SW 1271 (cell line): ENCODE measurements at places on chromosomes 1 and 21.

- no peak for DNase-seq
These were observed 27.5 kb upstream of the ROR1 start for GRCh38 chr1:63746129-63746864.

GRCh38 chr1:223288826-223289225 is 75.2 kb downstream of the SUSD4 start:
- DNase-seq = no peak

- DNase-seq = no peak
These were observed 43.0 kb downstream of the GALNT2 start for GRCh38 chr1:230109895-230110667.

DNA sequence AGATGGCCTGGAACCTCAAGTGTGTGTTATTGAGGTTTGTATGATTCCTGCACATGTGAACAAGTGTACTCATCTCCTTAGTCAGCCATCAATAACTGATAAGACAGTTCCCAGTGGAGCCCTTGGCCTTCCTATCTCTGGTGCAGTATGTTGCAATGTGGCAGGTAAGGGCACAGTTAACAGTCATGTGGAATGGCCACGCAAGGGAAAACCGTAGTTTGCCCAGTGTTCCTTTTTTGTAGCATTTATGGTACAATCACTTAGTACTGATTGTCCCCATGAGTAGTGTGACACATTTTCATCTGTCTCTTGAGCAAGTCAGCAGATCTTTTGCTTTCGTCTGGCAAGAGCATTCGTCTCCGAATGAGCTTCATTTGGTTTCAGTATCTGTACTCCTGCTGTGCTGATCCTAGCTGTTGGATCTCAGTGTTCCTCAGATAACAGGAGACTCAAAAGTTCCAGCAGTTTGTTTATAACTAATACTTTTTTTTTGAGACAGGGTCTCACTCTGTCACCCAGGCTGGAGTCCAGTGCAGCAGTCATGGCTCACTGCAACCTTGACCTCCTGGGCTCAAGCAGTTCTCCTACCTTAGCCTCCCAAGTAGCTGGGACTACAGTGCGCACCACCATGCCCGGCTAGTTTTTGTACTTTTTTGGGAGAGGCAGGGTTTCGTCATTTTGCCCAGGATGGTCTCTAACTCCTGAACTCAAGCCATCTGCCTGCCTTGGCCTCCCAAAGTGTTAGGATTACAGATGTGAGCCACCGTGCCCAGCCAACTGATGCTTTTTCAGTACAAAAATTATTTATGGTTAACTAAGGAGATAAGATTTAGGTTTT is 8.2 kb downstream of the CTPS1 start:
- no peak for DNase-seq

DNA sequence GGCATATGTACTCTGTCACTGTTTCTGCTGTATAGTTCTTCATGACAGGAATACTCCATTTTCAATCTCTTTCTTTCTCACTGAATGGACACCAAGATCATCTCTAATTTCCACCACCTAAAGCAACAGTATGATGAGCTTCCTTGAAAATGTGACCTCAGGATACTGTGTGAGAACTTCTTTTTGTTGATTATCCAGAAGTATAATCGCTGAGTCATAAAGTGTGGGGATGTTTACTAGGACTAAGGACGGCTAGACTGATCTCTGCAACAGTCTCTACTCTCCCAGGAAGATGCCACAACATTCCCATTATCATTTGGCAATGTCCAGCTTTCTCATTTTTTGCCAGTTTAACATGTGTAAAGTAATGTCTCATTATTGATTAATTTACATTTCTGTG is 70.3 kb downstream of the TNFSF18 start:
- peak; percentile 30 for DNase-seq

DNA sequence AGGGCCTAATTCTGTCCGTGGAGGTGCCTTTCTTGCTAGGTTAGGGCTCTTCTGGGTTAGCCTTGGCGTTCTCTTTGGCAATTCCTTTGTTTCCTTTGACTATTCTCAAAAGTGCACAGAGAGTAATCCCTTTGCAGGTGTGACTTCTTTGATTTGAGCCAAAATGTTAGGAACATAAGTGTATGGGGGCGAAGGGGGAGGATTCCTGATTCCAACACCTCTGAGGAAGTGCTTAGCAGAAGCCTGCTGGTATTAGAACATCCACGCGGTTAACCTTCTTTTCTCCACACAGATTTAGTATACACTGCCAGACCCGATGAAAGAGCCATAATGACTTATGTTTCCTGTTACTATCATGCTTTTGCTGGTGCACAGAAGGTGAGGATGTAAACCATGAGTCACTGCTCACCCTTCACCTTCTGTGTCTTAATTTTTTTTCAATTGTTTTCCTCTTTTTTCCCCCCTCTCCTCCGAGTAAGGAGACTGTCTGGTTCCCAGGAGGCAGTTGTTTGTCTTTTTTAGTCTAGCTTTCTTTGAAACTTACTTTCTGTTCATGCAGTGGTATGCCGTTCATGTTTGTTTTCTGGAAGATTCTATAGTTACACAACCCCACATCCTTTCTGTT is 48.0 kb downstream of the ACTN2 start:
- DNase-seq = no peak

DNA sequence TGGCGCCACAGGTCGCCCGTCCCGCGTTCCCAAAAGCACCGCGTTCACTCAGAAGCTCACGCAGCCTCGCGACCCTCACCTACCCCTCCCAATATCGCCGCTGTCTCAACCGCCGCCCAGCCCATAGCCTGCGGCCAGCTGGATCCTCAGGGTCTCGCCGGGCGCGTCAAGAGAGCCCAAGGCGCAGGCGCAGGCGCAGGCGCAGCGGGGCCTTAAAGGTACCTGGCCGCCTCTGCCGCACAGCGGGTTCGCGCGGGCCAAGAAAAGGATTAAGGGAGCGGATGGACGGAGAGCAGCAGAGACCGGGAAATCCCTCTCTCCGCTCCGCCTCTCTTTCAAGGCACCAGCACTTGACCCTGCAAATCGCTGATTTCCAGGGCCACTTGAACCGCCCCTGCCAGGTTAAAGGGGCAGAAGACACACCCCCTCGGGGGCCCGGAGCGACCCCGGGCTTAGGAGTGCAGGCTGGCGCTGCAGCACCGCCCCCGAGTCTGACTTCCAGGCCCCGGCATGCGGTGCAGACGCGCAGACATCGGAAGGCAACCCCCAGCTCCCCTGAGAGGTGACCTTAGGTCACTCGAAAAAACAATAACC is at the start of gene NBPF20:
Gene NBPF20 (minus strand): TSS at position 168 of the 594 bp plus-strand sequence. CDS start 20,331 bp downstream, outside the sequence.
- peak; percentile 70 for DNase-seq

DNA sequence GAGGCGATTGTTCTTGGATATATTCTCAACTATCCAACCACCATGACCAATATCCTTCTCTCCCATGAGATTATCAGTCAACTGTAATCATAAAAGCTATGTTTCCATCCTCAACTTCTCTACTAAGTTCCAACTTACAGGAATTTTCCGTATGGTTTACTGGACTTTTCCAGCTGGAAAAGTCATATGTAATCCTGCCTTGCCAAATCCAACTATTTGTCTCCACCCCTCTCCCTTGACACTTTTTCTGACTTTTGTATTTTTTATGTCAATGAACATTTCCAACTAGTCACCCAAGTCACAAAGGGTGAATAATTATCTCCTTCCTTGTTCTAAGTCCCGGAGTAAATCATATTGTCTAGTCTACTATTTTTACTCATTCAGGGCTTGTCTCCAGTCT is 293.1 kb downstream of the USP25 start:
- no peak for DNase-seq

- no peak for DNase-seq
These were observed 51.7 kb downstream of the CSMD2 start for GRCh38 chr1:34113362-34113761.

- DNase-seq = no peak
These were observed 128.1 kb upstream of the ZNF648 start for GRCh38 chr1:182189535-182190066.

GRCh38 chr1:183590244-183591191 is at the start of gene NCF2:
NCF2 (minus strand) TSS chr1:183590459; CDS start chr1:183590329, 130 bp downstream.
- no peak for DNase-seq

DNA sequence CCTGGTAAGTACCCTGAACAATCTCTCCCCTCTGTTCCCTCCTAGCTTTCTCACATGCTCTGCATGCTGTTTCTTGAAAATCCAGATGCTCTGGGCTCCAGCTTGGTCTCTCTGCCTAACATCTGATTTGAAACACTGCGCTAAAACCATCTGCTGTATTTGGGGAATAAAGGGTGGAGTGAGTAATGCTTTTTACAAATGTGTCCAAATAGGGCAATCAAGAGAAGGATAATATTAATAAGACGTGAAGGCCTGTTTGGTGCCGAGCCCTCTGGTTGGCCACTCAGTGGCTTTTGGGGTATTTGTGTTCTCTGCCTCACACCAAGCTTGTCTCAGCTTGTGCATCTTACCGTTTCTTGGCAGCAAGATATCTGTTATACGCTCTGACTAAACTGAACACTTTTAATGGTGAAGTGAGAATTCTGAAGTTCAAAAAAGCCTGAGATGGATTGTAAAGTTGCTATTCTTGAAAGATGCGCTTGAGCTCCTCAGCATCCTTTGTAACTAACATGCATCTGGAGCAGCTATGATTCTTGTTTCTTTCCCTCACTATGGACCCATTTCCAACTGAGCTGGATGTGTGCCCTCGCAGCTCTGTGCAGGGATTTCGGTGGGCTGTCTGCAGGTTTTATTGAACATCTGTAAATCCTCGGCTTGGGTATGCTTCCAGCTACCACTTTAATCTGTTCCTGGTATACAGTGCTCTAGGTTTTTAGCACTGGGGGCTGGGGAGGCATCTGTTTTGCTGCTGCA is 269.4 kb downstream of the RWDD3 start:
- DNase-seq = no peak

DNA sequence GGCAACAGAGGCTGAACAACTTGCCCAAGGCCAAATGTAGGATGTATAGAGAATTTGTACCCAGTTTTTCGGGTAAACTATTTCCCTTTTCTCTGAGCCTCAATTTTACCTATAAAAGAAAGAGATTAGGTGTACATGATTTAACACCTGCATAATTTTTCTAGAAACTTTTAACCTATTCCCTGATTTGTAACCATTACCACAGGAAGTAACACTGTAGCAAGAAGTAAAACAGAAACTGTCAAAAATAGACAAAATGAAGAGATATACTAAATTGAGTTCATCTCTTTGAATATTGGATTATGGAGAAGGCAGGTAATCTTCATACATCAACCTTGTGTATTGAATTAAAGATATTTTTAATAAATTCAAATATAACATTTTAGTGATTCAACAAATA is 136.2 kb downstream of the ZC3H11B start:
- DNase-seq = no peak

DNA sequence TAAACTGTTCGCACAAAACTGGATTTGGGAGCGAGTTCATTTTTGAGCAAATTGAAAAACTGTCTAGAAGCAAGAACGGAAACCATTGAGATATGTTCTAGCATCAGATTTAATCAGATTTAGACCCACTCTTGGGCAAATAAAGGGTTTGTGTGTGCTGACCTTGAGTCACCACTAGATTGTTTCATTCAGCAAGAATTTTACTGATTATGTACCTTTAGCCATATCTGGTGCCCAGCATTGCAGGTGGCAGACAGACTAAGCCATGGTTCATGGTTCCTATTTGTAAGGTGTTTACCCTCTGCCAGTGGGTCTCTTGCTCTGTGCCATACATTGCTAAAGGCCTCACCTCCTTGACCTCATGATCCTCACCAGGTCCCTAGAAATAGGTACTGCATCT is 1.4 kb downstream of the NUDC start:
- no peak for DNase-seq

- DNase-seq = no peak
These were observed 99.2 kb upstream of the IFFO2 start for GRCh38 chr1:19055701-19056100.

DNA sequence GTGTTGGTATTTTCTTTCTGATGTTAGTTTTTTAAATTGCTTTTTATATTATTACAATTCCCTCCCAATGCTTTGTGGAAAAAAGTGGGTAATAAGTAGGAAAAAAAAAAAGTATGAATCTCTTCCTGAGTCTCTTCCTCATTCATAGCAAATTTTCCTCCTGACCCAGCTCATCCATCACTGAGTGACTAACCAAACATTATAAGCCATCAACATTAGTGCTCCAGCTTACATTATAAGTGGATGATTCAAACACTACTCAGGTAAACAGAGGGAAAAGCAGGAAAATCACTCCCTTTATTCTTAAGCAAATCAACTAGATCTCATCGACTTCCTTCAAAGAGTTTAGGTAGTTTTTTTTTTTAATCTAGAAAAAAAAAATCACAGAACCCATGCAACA is 15.4 kb upstream of the SAMD13 start:
- DNase-seq = no peak

DNA sequence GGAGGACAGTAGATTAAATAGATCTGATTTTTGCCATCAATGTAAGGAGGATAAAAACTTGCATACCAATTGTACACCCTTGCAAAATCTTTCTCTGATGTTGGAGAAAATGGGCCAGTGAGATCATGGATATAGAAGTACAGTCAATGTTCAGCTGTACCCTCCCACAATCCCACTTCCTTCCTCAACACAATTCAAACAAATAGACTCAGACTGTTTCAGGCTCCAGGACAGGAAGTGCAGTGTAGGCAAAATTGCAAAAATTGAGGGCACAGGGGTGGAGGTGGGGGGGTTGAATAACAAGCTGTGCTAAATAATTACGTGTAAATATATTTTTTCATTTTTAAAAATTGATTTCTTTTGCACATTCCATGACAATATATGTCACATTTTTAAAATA is 3.9 kb upstream of the IFI44 start:
- DNase-seq = no peak

DNA sequence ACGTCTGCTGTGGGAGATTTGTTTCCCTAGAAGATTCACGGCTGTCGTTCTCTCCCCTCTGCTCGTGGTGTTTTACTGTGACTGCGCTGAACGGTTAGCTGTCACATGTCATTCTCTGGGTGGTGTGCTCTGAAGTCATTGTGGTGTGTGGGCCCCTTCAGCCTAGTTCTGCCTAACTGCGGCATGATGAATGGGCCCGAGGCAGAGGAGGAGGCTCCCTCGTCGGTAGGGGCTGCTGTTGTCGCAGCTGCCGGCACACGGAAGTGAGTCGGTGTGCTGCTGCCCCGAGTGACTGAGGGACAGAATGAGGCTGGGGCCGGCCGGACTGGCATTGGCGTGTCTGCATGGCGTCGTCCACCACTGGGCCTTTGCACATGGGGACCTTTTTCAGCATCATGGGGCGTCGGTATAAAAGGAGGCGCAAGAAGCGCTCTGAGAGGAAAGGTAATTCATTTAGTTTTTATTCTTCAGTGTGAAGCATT is 77.9 kb downstream of the ADARB1 start:
- DNase-seq = no peak

DNA sequence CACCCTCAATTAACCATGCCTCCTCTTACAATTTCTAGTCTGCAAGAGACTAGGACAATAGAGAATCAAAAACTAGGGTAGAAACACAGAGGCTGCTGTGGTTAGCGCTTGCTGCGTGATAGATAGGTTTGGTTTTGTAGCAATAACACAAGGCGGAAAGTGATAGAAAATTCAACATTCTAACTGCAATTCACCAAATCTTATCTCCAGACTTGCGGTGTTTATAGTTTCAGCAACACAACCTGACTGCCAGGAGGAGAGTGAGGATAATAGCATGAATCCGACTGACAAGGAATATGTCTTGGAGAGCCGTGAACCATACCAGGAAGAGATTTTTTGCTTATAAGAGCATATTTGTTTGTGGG is 30.7 kb upstream of the IFNAR2 start:
- DNase-seq = no peak

- no peak for DNase-seq
These were observed 30.8 kb downstream of the LRRC53 start for GRCh38 chr1:74481607-74482006.

- no peak for DNase-seq
These were observed 11.4 kb upstream of the PRELP start for GRCh38 chr1:203464226-203464625.

GRCh38 chr1:180151508-180151907 is 3.2 kb upstream of the QSOX1 start:
- DNase-seq = peak; percentile 37
